ENCODE measurements at places on chromosomes 3 and 15.

DNA sequence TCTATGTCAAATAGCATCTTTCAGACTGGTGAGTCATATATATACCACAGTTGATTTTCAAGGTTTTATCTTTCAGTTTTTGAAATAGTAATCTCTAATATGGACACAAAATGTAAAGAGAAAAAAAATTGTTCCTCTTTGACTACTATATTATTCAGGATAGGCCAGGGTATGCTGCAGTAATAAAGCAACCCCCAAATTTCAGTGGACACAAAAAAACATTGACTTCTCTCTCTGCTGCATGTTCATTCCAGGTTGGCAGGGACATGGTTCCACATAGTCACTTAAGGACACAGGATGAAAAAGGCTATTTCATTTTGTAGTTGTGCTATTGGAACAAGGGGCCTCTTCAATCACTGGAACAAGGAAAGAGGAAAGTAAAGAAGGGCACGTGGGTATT lies 28.6 kb downstream of the BMF start:
- no peak for DNase-seq

DNA sequence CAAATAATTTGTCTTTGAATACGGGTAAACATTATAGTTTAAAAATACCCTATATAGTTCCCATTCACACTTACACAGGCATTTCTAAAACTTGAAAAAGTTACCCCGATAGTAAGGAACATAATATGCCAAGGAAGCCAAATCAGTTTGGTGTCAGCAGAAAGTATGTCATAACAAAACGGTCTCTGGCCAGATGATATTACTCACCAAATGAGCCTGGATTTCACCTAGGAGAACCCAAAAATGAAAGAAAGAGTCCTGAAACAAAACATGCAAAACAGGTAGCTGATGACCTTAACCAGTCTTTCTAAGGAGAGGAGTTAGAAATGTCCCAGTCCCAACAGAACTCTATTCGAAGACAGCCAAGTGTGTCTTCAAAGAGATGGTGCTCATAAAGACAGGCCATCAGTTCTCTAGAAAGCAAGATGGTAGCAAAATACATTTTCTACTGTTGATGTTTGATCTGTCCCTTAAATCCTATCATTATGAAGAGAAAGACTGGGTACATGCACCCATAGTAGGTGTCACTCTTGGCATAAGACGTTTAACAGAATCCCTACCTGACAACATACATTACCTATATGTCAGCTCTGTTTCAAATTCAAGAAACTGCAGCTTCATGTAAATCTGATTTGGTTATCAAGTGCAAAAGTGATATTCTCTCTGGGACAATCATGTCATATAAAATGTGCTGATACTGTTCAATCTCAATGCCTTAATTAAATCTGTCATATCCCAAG lies 942.5 kb downstream of the ROBO1 start:
- DNase-seq, result no peak

GRCh38 chr3:150905339-150905738 lies at the start of gene MINDY4B:
Gene MINDY4B (minus strand): TSS chr3:150905439. CDS start chr3:150905439, 0 bp downstream.
- DNase-seq, result no peak

GRCh38 chr3:94414418-94414817 lies 351.6 kb downstream of the NSUN3 start:
- no peak for DNase-seq

- no peak for DNase-seq
Measured at GRCh38 chr3:11626084-11626463, 17.6 kb downstream of the VGLL4 start.

DNA sequence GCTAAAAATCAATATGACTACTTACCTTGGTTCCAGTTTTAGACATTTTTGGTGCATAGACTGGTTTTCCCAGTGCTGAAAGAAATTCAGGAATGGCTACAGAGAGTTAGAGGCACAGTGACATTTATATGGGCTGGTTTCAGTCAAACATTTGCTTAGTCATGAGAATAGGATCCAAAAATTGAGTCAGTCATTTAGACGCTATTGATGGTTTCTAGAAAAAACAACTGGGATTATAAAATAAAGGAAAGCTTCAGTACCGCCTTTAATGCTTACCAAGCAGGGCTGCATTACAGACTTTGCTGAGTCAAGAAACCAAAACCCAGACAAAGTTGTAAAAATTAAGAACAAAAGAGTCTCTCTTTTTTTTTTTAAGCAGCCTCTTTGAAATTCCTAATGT lies at the start of gene CRYGS:
CRYGS (minus strand) TSS at position 100 of the 400 bp plus-strand sequence; CDS start at position 46, 54 bp downstream.
- no peak for DNase-seq

DNA sequence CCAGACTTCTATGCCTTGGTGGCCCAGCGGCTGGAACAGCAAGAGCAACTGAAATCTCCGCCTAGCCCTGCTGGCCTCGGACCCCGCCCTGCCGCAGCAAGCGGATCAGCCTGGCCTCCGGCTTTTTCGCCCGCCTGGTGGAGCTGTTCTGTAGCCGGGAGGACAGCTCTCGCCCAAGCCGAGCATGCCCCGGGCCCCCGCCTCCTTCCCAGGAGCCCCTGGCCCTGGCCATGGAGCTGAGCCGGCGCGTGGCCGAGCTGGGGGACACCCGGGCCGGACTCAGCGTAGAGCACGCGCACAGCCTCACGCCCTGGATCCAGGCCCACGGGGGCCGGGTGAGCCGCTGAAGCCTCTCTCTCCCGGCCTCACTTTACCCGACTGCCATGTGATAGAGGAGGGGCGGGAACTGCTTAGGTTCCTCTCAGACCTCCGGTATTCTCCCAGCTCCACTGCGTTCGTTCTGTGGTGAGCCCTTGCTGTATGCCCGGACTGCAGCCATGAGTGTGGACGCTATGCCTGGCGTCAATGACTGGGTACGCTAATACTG lies 24.1 kb upstream of the MRPL3 start:
- DNase-seq, result no peak

GRCh38 chr3:114714237-114714636 lies 420.4 kb downstream of the TIGIT start:
- no peak for DNase-seq

DNA sequence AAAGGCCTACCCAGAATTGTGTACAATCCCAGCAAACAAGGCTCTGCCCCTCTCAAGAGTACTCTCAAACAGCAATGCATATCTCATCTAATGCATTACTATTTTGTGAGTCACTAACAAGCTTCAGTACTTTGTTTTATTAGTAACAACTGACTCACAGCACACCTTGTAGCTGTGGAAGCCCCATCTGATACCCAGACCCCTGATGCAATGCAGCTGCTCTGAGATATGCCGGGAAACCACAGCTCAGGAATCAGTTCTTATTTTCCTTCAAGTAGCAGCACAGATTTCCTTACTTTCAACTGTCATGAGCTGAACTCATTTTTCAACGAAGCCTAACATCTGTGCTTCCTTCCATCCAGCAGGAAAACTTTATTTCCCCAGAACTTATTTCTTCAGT lies 37.8 kb downstream of the CCNL1 start:
- no peak for DNase-seq

DNA sequence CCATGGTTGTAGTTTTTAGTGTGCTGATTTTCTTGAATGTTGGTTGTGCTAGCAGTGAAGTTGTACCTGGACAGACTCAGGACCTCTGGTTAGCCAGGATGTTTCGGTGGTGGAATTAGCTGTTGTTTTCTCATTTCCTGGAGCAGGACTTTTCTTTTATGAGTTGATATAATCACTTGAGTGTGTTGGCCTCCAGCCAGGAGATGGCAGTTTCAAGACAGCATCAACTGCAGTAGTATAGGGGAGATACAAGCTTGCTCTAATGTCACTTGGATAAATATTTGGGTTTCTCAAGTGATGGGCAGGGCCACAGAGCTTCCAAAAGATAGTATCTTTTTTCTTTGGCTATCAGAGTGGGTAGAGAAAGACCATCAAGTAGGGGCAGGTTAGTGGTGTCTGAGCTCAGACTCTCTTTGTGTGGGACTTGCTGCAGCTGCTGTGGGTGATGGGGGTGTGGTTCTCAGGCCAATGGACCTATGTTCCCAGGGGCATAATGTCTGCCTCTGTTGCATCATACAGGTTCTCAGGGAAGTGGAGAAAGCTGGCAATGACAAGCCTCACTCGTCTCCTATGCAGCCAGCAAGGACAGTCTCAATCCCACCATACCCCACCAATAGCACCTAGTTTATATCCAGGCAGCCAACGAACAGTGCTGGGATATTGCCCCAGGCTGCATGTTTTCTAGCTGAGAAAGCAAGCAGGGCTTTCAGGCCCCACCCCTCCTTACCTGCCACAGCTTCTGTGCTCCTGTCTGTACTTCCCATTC lies 14.6 kb upstream of the OR5K2 start:
- DNase-seq, result no peak

GRCh38 chr3:138944654-138944928 lies 2.3 kb downstream of the FOXL2 start:
- no peak for DNase-seq

DNA sequence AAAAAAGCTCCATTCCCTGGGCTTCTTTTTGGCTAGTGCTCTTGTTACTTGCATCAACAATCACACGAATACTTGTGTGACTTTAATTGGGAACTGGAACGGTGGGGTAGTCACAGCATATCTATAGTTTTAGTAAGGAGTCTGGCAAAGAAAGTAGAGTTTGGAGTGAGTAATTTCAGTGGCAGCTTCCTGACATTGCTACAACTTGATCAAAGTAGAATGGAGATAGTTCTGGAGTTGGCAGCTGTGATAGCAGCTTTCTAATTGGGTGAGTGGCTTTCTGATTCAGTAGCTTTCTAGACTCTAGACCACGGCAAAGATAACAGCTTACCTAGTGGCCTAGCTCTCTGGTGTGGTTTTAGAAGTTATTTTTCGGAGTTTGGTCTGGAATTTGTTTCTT lies 475.0 kb downstream of the TUSC7 start:
- DNase-seq, result no peak

DNA sequence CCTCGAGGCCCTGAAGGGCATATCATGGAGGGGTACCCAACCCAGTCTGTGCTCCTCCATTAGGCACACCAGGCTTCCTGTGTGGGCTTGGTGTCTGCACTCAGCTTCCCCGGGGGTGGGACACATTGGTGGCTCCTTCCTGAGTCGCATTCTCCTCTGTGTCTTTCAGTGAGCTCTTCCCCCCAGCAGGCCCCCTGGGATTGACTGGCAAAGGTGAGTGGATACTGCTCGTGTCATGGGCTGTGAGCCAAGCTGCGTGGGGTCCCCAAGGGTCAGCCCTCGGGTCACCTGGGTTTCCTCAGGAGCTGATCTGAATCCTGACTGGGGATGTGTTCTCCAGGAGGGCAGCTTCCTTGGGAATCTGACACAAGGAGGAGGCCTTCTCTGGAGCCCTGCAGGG lies 231.0 kb downstream of the SNRPN start:
- DNase-seq, result no peak

- DNase-seq, result no peak
Measured at GRCh38 chr3:152192936-152193672, 75.6 kb upstream of the MBNL1 start.

GRCh38 chr3:139020868-139021234 lies at the start of gene PRR23B:
Gene PRR23B (minus strand): TSS chr3:139020926. CDS start chr3:139020661, 265 bp downstream.
- no peak for DNase-seq

GRCh38 chr15:70863450-70864218 lies 9.7 kb upstream of the LARP6 start:
- no peak for DNase-seq

- no peak for DNase-seq
Measured at GRCh38 chr3:177519588-177519987, 322.3 kb upstream of the TBL1XR1 start.

GRCh38 chr3:71998995-71999673 lies 214.2 kb upstream of the PROK2 start:
- DNase-seq, result no peak

DNA sequence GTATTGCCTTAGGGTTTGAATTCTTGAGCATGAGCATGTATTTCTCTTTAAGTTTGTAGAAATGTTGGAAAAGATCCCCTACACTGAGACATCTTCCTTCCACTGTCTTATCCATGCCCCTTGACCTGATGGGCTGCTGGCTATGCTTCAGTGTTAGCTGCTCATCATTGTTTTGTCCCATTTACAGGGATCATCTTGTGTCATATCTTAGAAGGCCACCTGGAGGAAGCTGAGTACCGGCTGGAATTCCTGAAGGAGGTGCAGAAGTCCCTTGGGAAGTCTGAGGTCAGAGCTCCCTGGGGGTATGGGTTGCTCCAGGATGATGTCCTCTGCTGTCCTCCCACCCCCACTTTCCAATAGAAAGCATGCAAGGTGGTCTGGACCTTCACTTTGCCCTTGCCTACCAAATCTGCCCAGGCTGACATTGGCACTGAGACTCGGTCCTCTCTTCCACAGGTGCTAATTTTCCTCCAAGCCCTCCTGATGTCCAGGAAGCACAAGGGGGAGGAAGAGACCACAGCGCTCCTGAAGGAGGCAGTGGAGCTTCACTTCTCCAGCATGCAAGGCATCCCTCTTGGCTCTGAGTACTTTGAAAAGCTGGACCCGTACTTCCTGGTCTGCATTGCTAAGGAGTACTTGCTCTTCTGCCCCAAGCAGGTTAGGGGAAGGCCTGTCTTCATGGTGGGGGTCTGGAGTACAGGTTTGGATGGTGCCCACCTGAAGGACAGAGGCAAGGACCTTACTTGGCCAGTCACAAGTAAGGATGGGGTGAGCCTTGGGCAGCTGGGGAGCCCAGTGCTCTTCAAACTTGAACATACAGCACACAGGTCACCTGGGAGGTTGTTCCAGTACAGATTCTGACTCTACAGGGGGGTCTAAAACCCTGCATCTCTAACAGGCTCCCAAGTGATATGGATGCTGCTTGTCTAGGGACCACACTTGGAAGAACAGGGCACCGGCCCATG lies 17.7 kb downstream of the TTC21A start:
- DNase-seq, result no peak

- DNase-seq, result no peak
Measured at GRCh38 chr3:45940004-45940780, 3.1 kb upstream of the CXCR6 start.

DNA sequence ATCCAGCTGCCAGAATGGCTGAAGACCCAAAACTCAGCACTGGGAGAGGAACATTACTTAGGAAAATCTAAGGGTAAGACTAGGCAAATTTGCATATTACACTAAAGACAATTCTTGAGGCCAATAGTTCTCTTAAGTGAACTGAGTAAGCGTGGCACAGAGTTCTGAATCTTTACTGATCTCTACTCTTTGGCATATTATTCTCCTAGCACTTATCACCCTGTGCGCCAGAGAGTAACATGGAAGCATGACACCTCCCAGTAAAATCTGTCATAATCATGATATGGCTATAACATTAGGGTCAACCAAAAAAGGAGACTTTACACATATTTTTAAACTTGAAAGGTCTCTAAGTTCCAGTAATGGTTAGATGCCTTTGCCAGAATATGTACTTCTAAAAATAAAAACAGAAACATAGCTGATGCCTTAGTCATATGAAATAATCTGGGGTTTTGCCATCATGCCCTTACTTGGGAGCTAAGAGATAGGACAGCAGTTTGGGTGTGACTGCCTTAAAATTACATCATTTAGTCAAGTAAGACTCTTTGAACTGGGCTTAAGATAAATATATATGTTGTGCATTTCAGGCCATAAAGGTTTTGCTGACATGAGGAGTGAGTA lies 290.5 kb downstream of the PLCL2 start:
- no peak for DNase-seq

- no peak for DNase-seq
Measured at GRCh38 chr3:189355481-189356201, 183.9 kb downstream of the TPRG1 start.

GRCh38 chr3:129689036-129689435 lies 82.6 kb upstream of the PLXND1 start:
- no peak for DNase-seq

- DNase-seq, result no peak
Measured at GRCh38 chr15:82805994-82806406, at the start of gene FSD2. Gene FSD2 (minus strand): TSS chr15:82806069. CDS start chr15:82787390, 18,679 bp downstream.
